Skeletal muscle tissue (tissue), 5 donors: ENCODE measurements at places on chromosomes 2 and 18. TPM values are rescaled to one million over a fixed set of nuclear protein-coding genes. Genes with fewer than 3 reads are reported as not detected.

Gene PLCD4
- total RNA-seq: 27.7 TPM

Gene REG3G
- not detected for total RNA-seq

Gene EMX1
- total RNA-seq: not detected

Gene PLGLB2
- total RNA-seq: 2.1 TPM

Gene LGALSL
- 11.5 TPM for total RNA-seq

Gene ZSWIM2
- not detected for total RNA-seq

Gene TMEM182
- total RNA-seq: 152 TPM

Gene BOLL
- 2.6 TPM for total RNA-seq

Gene ID2
- total RNA-seq: 35.0 TPM

Gene RESP18
- total RNA-seq: not detected

Gene HNRNPA3
- 49.1 TPM for total RNA-seq

Gene CMPK2
- total RNA-seq: 4.2 TPM

Gene TEX44
- total RNA-seq: not detected

Gene TUBA3D
- 1.0 TPM for total RNA-seq

Gene TLX2
- total RNA-seq: not detected

Gene LYPD6
- total RNA-seq: 2.1 TPM

Gene POTEC
- not detected for total RNA-seq

Gene HTR2B
- 0.52 TPM for total RNA-seq

Gene HDAC4
- total RNA-seq: 23.5 TPM

Gene C18orf54
- total RNA-seq: 2.6 TPM

Gene RNU2-63P
- not detected for total RNA-seq

Gene CXCR1
- 0.52 TPM for total RNA-seq

Gene TUBB8B
- total RNA-seq: not detected

Gene ZNF892
- 4.7 TPM for total RNA-seq

Gene CAVIN2
- 19.3 TPM for total RNA-seq

Gene KYNU
- 1.0 TPM for total RNA-seq

Gene SERPINB11
- total RNA-seq: not detected

Gene FKBP7
- total RNA-seq: 35.0 TPM

Gene B4GALT6
- total RNA-seq: 3.1 TPM

Gene SPP2
- not detected for total RNA-seq

Gene GLI2
- 3.1 TPM for total RNA-seq
